ENCODE measurements at places on chromosomes 12 and 14.
A peak's percentile ranks its signal among the peaks of the same experiment; 100 is the strongest.

DNA sequence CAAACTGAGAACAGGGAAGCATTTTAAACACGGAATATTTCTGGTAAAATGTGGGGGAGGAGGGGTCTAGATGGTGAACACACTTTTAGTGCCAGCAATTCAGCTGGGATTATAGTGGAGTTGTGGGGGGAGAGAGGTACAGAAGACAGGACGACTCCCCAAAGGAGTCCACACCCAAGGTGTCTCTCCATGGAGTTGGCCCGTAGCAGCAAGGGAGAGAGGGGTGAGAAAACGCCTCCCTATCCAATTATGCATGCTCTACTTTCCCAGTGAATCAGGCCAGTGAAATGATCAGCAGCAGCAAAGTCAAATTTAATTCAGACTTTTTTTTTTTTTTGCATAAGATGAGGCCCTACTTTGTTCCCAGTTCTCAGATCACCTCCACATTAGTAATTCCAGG, 38.6 kb downstream of the BTG1 start:
- H3K4me1 ChIP-seq = peaks cover 66% of the 10 kb centered on the region
- peaks cover 4% of the 10 kb centered on the region for H3K36me3 ChIP-seq
- H3K27me3 ChIP-seq = no peaks in the 10 kb centered on the region
- H3K27ac ChIP-seq = no peak overlapping the region
- no peak overlapping the region for H3K4me3 ChIP-seq

GRCh38 chr14:59318908-59319307, 130.4 kb downstream of the DAAM1 start:
- no peak for DNase-seq
- H3K27ac ChIP-seq = no peak overlapping the region
- H3K4me3 ChIP-seq = no peak overlapping the region

GRCh38 chr14:34632411-34632978, 2.5 kb upstream of the SNX6 start:
- H3K4me3 ChIP-seq = no peak overlapping the region
- H3K4me1 ChIP-seq = peaks cover 8% of the 10 kb centered on the region
- H3K27ac ChIP-seq = no peak overlapping the region

DNA sequence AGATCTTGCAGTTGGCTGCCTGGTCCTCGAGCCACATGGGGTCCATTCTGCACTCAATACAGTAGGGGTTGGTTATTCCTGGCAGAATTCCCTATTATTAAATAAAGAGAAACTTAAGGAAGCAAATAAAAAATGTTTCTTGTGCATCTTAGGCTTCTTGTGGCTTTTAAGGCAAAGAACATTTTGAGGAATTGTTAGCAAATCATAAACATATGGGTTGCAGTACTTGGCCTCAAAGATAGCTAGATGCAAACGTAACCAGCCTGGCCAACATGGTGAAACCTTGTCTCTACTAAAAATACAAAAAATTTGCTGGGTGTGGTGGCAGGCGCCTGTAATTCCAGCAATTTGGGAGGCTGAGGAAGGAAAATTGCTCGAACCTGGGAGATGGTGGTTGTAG, 50.8 kb upstream of the KCNA5 start:
- no peak for DNase-seq
- no peak overlapping the region for H3K27ac ChIP-seq
- H3K36me3 ChIP-seq = no peaks in the 10 kb centered on the region
- H3K4me1 ChIP-seq = no peaks in the 10 kb centered on the region
- no peaks in the 10 kb centered on the region for H3K27me3 ChIP-seq

DNA sequence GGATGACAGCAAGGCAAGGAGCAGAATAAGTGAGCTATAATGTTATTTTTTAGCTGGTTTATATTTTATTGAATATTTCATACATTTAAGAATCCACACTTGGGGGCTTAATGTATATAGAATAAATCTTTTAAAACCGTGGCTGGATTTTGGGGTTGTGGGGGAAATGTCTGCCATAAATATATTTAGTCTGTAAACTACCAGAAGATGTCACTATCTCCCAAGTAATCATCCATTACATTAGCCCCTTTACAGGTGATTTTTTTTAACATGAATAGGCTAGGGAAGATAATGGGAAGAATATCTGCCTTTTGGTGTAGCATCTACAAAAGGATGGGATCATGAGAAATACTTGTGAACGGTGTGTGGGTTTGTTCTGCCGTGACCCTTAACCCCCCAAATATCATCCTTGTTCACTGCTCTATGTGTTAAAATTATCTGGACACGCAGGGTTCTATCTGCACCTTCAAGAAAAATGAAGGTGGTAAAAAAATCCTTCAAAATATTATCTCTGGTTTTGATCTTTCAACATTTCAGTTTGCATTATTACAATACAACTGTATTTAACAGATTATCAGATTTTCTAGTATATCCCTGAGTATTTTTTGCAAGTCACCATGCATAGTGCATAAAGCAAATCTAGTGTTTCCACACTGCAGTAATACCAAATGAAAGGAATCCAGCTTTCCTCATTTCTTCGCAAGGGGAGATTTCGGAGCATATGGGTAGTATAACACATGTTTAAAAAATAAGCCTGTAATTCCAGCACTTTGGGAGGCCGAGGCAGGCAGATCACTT, 8.0 kb upstream of the SLC17A8 start:
- no peak overlapping the region for H3K4me3 ChIP-seq
- H3K27ac ChIP-seq = no peak overlapping the region
- no peak for DNase-seq
- H3K4me1 ChIP-seq = no peaks in the 10 kb centered on the region
- H3K27me3 ChIP-seq = peaks cover 16% of the 10 kb centered on the region

DNA sequence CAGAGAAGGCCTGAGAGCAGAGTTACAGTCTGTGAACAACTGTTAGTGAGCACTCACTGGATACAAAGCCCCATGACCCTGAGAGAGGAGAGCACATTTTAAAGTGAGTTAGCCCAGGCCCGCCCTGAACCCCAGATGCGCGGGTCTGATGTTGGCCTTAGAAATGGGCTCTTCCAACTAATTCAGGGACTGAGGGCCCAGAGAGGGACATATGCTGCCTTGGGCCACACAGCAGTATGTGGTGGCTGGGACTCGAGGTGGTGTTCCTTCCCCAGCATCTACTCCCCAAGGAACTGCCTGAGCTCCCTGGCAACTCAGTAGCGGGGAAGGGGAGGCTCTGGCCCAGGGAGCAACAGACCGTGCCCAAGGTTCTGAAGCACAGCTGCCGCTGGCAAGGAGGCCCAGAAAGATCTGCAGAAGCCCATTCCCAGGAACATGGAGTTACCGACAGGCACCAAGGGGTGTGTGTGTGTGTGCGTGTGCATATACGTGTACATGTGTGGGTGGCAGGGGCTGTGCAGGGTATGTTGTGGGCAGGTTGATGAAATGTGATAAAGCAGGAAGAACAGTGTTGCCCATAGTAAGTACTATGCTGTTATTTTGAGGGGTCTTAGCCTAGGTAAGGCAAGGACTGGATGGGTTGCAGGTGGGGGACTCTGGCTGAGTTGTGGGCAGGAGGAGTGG, 40.5 kb downstream of the KRT80 start:
- H3K4me3 ChIP-seq = no peak overlapping the region
- H3K36me3 ChIP-seq = no peaks in the 10 kb centered on the region
- DNase-seq = no peak
- H3K27me3 ChIP-seq = no peaks in the 10 kb centered on the region
- peaks cover 12% of the 10 kb centered on the region for H3K4me1 ChIP-seq

- no peak for DNase-seq
- peaks cover 33% of the 10 kb centered on the region for H3K27me3 ChIP-seq
- no peaks in the 10 kb centered on the region for H3K4me1 ChIP-seq
Measured at GRCh38 chr14:101559624-101560533, 1.4 kb upstream of the DIO3 start.

DNA sequence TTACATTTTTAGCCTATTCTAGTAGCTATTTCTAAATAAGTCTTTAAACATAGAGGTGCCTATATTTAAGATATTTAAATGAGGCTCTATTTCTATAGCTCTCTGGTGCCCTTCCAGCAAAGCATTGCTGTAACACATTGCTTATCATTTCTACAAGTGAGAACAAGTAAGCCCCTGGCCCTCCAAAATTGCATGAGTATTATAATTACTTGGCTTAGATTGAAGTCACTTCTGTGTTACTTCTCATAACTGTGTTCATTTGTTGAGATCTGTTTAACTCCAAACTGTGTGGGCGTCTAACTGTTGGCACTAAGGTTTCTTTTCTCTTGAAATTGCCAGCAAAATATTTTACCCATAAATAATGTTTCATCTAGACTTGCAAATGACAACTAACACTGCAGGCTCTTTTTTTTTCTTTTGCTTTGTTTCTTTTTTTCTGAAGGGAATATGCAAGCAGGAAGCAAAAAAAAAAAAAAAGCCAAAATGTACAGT, 66.5 kb downstream of the DAD1 start:
- peaks cover 98% of the 10 kb centered on the region for H3K4me1 ChIP-seq
- peak overlapping the region; percentile 95 for H3K27ac ChIP-seq
- H3K4me3 ChIP-seq = peak overlapping the region; percentile 84
- H3K36me3 ChIP-seq = peaks cover 91% of the 10 kb centered on the region
- no peaks in the 10 kb centered on the region for H3K27me3 ChIP-seq

- no peaks in the 10 kb centered on the region for H3K27me3 ChIP-seq
- DNase-seq = no peak
- peaks cover 43% of the 10 kb centered on the region for H3K4me1 ChIP-seq
- H3K27ac ChIP-seq = peak overlapping the region; percentile 22
- H3K36me3 ChIP-seq = peaks cover 4% of the 10 kb centered on the region
- H3K4me3 ChIP-seq = no peak overlapping the region
Measured at GRCh38 chr14:67668559-67668958, 5.9 kb downstream of the VTI1B start.

- DNase-seq = no peak
- no peaks in the 10 kb centered on the region for H3K36me3 ChIP-seq
- H3K4me1 ChIP-seq = no peaks in the 10 kb centered on the region
- peaks cover 5% of the 10 kb centered on the region for H3K27me3 ChIP-seq
Measured at GRCh38 chr14:81386290-81386745, 13.8 kb downstream of the STON2 start.

GRCh38 chr12:85626001-85626783, 210.0 kb downstream of the RASSF9 start:
- no peaks in the 10 kb centered on the region for H3K27me3 ChIP-seq
- no peaks in the 10 kb centered on the region for H3K36me3 ChIP-seq
- DNase-seq = no peak
- H3K4me1 ChIP-seq = no peaks in the 10 kb centered on the region
- no peak overlapping the region for H3K4me3 ChIP-seq

GRCh38 chr14:65016471-65016870, 29.8 kb downstream of the FNTB start:
- DNase-seq = no peak
- no peaks in the 10 kb centered on the region for H3K4me1 ChIP-seq
- no peak overlapping the region for H3K27ac ChIP-seq
- no peaks in the 10 kb centered on the region for H3K27me3 ChIP-seq

GRCh38 chr12:70671698-70672097, 34.5 kb upstream of the PTPRB start:
- no peak overlapping the region for H3K27ac ChIP-seq
- H3K4me1 ChIP-seq = no peaks in the 10 kb centered on the region
- no peaks in the 10 kb centered on the region for H3K36me3 ChIP-seq

DNA sequence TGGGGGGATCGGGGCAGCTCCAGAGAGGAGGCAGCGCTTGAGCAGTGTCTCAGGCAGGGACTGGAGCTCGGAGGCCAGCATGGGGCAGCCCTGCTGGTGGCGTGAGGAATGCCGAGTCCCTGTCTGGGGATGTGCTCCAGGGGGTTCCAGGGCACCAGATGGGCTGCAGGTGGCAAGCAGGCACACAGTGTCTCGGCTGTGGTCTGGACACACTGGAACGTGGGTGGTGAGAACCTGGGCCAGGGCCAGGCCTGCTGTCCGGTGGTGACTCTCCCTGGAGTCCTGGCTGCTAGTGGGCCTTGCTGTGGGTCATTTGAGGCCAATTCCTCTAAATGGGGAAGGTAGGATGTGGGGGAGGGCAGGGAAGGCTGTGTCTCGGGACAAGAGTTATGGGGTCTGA, 199.4 kb upstream of the RTL1 start:
- H3K27me3 ChIP-seq = peaks cover 9% of the 10 kb centered on the region
- no peaks in the 10 kb centered on the region for H3K36me3 ChIP-seq
- H3K4me3 ChIP-seq = no peak overlapping the region
- H3K4me1 ChIP-seq = no peaks in the 10 kb centered on the region
- no peak for DNase-seq

DNA sequence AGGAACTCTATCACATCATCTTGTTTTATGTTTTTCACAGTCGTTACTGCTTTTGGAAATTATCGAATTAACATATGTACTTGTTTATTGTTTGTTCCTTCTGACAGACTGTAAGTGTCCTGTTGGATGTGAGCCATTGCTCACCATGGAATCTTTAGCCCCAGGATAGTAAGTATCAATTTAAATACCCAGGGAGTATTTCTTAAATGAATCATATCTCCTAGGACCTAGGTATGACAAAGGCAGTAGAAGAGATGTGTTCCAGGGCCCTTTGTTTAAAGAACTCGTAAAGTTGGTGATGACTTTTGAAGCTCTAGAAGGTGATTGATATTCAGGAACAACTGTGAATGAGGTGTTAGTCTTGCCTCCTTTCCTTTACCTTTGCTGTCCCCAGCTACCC, 30.3 kb upstream of the STRAP start:
- no peaks in the 10 kb centered on the region for H3K4me1 ChIP-seq
- H3K27me3 ChIP-seq = peaks cover 4% of the 10 kb centered on the region
- DNase-seq = no peak
- no peak overlapping the region for H3K4me3 ChIP-seq

- H3K4me1 ChIP-seq = peaks cover 8% of the 10 kb centered on the region
- no peaks in the 10 kb centered on the region for H3K36me3 ChIP-seq
Measured at GRCh38 chr12:65603438-65604351, 220.6 kb upstream of the HMGA2 start.

DNA sequence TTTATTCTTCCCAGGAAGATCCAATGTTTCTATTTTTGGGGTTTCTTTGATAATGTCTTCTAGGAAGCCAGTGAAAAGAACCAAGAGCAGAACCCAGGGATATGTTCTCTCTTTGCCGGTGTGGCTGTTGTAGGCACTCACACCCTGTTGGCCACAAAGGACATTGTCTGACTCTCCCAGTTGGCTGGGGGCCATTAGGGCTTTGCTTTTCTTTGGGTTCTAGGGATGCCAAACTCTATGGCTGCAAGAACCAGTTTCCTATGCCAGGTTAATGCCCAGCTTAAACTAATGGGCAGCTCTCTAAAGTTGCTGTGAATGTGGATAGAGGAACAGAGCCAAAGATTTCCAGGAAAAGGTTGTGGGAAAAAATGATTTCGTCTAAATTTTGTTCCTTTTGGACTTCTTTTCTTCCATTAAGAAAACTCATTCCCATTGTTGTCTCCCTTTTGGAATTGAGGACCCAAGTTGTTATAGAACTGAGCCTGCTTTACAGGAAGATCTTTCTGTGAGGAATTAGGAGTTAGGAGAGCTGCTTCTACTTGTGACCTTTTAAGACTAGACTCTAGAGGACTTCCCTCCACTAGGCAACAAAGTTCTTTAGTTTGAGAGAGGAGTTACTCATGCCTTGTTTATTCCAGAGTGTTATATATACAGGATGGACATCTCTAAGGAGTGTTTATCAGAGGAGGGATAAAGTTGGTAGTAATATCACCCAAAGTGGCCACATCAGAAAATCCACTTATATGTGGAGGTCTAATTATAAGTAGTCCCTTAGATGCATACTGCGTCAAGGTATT, 13.1 kb downstream of the COPZ1 start:
- no peak overlapping the region for H3K27ac ChIP-seq
- no peak overlapping the region for H3K4me3 ChIP-seq
- no peaks in the 10 kb centered on the region for H3K27me3 ChIP-seq
- H3K36me3 ChIP-seq = peaks cover 23% of the 10 kb centered on the region
- no peak for DNase-seq
- H3K4me1 ChIP-seq = peaks cover 21% of the 10 kb centered on the region
